CD4-positive, alpha-beta T cell (primary cell): ENCODE measurements at places on chromosomes 13 and 19.
A peak's percentile ranks its signal among the peaks of the same experiment; 100 is the strongest.

- DNase-seq: peak; percentile 24
Observed at GRCh38 chr13:106561551-106562170, 6.3 kb downstream of the ARGLU1 start.

GRCh38 chr13:48412881-48413351 is at the start of gene LPAR6:
TSS of gene LPAR6 (minus strand) at chr13:48413113. CDS start at chr13:48412423, 690 bp downstream.
- DNase-seq: no peak

GRCh38 chr13:112172017-112172416 is 105.1 kb downstream of the SOX1 start:
- no peak for DNase-seq

DNA sequence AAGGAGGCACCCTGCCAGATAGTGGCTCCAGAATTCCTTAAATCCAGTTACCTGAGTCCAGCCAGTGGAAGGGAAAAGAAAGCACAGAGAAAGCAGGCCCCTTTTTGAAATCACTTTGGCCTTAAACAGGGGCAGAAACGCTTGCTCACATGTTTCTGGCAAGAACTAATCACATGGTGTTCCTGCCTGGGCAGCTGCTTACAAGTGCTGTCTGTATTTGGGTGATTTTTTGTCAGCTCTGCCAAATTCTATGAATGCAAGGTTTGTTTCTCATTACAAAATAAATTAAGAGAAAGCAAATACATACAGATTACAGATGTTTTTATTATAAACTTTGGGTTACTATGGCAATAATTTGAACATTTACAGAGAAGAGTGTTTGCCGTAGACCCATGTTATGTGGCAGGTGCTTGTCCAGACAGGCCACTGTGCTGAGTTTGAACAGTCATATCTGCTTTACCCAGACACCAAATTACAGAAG is 1237.8 kb downstream of the SLITRK5 start:
- no peak for DNase-seq

- no peak for DNase-seq
Observed at GRCh38 chr19:2252797-2253105, 3.5 kb downstream of the JSRP1 start.

DNA sequence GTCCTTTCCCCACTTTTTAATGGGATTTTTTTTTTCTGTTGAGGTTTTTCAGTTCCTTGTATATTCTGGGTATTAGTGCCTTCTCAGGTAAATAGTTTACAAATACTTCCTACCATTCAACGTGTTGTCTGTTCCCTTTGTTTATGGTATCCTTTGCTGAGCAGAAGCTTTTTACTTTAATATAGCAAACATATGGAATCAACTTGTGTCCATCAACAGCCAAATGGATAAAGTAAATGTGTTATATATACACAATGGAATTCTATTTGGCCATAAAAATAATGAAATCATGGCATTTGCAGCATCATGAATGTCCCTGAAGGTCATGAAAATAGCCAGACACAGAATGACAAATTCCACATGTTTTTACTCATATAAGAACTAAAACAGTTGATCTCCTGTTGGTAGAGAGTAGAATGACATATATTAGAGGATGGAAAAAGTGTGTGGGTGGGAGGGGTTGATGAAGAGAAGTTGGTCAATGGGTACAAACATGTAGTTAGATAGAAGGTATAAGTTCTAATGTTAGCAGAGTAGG is 500.8 kb downstream of the SLITRK6 start:
- DNase-seq: no peak

DNA sequence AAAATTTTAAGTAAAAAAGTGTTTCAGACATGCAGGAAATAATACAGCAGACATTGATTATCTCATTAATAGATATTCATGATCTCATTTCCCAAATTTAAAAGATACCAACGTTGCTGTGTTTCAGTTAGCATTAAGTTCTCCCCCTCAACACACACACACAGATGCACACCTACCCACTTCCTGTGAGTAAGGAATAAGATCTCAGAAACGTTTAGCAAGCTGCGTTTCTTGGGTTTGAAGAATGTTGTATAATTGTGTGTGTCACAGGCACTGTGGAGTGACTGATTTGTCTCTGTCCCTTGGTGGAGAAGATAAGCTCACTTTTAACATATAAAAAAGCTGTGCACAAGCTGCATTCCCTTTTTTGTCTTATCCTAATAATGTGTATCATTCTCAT is 196.8 kb downstream of the PDS5B start:
- DNase-seq: no peak

DNA sequence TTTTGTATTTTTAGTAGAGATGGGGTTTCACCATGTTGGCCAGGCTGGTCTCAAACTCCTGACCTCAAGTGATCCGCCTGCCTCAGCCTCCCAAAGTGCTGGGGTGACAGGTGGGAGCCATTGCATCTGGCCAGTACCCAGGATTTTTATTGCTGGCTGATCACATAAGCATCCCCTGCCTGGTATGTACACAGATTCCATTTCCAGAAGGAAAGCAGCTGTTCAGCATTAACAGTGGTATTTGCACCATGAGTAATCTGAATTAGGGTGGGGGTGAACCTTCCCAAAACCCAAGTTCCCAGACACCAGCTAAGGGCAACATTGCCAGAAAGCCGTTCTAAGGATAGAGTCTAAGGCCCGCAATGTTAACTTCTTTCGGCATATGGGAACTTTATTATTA is 7.3 kb downstream of the ZNF555 start:
- DNase-seq: no peak

DNA sequence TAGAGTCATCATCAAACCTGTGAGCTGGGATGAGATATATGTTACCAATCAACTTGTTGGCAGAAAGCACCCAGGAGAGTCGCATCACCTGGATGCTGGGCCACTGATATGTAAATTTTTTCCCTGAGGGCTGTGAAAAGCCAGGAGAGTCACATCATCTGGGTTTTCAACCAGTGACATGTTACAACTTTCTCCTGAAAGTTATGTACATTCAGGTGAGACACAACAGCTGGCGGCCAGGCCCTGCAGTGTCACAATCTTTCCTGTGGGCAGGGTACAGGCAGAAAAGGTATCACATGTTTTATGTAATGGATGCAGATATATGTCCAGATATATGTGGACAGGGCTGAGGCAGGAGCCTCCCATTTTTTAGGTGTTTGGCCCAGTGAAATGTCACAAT is 13.2 kb upstream of the ZNF724 start:
- no peak for DNase-seq

- DNase-seq: no peak
Observed at GRCh38 chr13:57653229-57653989, 21.9 kb downstream of the PCDH17 start.

DNA sequence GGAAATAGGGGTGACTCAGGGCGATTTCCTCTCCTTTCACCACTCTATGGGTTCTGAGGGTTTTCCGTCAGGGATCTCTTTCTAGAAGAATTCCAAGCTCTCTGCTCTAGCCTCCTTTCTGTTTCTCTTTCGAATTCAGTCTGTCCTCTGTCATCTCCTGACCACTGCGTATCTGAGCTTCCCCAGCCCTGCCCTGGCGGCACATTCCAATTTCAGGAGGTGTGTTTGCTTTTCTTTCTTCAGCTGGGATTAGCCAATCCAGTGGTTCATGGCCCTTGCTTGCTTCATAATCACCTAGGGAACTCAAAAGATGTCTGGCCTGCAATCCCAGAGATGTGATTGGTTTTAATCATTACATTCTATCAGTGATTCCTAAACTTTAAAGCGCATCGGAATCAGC is 9.4 kb downstream of the IFNL2 start:
- no peak for DNase-seq

DNA sequence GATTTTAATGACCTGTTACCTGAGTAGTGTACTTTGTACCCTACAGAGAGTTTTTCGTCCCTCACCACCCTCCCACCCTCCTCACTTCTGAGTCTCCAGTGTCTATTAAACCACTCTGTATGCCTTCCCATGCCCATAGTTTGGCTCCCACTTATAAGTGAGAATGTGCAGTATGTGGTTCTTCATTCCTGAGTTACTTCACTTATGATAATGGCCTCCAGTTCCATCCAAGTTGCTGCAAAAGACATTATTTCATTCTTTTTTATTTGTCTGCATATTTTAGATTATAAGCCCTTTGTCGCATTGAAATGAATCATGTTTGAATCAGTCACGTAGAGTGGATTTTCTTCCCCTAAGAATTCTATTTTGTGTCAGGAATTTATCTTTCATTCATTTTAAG is 12.2 kb upstream of the HTR2A start:
- DNase-seq: no peak

DNA sequence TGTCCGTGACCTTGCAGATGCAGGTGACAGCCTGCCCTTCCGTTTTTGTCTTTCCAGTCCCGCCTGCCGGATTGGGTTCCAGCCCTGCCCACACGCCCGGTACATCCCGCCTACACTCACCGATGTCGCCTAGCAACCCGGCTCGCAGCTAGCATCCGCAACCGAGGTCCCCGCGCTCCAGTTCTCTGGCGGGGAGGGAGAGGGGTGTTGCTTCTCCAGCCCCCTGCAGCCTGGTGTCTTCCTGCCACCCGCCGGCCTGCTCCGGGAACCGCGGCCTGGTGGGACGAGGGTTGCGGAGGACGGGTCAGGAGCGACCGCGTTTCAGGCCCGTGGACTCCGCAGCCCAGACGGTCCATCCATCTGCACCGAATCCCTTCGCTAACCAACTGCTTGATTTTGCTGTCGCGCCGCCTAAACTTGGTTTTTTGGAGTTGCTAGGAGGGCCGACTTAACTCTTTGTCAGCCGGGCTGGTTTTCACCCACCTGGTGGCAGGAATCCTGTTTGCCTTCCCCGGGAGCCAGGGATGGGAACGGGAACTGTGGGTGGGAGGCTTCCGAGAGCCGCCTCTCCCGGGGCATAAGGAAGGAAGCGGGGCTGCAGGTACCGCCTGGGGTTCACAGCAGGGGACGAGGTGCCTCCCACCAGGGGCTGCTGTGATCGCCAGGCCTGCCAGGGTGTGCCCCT is 15.4 kb upstream of the MATK start:
- DNase-seq: peak; percentile 82

DNA sequence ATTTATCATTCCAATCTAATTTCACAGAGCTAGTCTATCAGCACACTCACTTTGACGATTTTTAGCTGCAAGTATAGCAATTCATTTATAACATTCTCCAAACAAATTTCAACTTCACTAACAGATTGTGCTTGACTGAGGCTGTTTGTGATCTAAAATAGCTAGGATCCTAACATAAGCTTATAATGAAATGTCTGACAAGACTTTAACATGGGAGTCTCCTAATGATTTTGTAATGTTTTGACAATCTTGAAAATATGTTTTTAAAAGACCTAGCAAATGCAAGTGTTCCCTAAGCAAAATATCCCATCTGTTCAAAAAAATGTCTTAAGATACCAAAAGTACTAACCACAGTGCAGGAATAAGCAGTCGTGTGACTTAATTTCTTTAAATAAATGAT is 889.5 kb upstream of the SPRY2 start:
- DNase-seq: no peak

- DNase-seq: no peak
Observed at GRCh38 chr19:45191375-45191774, 12.8 kb downstream of the BLOC1S3 start.

GRCh38 chr13:79883216-79883615 is 402.3 kb downstream of the NDFIP2 start:
- no peak for DNase-seq

GRCh38 chr13:43910856-43911255 is 31.2 kb downstream of the LACC1 start:
- DNase-seq: no peak

GRCh38 chr19:695352-695949 is at the start of gene PRSS57:
TSS of gene PRSS57 (minus strand) at chr19:695452. CDS start at chr19:695430, 22 bp downstream.
- DNase-seq: no peak

- peak; percentile 48 for DNase-seq
Observed at GRCh38 chr19:40274585-40275544, 10.3 kb downstream of the AKT2 start.

DNA sequence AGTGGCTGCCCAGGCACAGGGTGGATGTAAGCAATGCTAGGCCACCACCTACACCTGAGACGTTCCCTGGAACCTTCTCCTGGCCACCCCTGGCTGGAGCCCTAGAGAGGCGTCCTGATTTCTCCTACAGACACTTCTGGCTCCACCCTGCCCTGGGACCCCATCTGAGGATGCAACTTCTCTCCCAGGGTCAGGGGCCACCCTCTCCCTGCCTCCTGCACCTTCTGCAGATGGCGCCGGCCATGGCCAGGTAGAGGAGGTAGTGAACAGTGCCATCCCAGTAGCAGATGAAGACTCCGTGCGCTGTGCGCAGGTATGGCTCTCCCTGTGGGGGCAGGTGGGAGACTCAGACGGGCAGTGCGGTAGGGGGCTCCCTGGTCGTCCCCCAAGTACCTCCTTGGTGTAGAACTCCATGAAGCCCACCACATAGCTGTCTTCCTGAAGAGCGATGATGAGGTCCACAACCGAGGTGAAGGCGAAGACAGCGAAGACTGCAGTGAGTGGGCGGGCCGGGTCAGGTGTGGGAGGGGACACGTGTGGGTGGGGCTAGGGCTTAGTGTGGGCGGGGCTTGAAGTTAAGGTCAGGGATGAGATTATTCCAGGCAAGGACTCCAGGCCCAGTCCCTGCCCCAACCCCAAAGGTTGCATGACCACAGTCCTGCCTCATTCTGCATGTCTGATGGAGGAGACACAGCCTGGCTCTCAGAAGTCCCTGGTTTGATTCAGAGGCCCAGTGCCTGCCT is 3.0 kb downstream of the TM6SF2 start:
- DNase-seq: no peak

GRCh38 chr19:48645620-48646000 is 377 bp downstream of the CA11 start:
- no peak for DNase-seq

DNA sequence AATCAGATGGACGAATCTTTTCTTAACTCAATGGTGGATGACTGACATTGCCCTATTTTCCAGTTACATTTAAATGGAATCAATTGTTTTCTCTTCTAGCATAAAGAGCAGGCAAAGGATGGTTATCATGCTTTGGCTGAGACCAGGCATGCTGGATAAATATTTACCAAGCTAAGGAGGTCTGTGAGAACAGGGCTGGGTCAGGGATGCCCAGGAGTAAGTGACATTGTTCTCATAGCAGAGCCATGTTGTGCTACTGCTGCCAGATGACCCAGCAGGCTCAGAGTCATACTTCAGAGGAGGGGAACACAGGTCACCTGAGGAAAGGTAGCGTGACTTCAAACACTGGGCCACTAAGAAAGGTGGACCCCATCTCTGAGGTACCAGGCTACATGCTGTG is 116.0 kb upstream of the RNF113B start:
- DNase-seq: no peak

DNA sequence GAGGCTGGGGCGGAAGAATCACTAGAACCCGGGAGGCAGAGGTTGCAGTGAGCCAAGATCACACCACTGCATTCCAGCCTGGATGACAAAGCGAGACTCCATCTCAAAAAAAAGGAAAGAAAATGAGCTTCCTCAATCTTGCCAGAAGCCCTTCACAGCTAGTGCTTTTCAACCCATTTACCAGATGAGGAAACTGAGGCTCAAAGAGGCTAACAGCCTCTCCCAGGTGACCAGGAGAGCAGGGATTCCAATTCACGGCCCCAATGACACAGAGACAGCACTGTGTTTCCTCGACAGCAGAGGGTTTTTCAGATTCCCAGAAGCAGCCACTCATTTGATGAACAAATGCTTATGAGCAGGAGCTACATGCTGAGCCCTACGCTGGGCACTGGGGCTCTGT is 3.2 kb downstream of the UPK1A start:
- no peak for DNase-seq

DNA sequence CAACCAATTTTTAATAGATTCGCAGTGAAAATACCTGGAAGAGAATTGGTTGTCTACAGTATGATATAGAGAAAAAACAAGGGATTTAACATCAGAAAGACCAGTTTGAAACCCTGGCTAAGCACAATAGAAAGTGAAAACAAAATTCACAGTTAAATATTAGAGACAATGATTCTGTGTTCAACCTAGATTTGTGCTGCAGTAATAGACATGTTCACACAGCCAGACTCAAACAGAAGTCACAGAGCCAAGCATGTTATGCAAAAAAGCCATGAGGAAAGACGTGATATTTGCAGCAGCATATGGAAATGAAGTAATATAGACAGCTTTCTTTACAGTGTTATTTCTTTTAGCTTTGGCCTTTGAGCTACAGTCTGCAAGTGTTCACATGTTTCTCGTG is 48.1 kb downstream of the SCEL start:
- DNase-seq: no peak
